ENCODE measurements at places on chromosomes 2 and 18.

DNA sequence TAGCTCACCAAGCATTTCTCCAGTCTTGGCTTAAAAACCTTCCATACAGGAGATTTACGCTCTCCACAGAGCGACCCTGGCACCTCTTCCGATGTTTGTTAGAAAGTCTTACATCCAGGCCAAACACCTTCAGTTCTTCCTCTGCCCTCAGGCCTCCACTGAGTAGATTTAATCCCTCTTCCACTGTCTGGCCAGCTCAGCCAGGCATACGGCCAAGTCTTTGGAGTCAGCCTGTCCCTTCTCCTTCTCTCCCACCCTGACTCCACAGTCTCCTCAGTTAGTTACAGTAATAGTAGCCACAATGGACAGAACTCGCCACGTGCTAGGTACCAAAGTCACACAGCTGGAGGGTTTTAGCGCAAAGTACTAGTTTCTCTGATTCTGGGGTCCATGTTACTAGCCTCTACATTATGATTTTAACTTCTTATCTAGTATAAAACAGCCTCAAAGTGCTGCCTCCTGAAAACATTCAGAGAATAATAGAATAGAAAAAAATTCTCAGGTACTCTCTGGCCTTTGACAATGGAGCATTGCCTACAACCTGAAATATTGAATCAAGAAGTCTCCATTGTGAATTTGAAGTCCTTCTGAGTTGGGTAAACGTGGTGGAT is 39.5 kb downstream of the THNSL2 start:
- no peak for DNase-seq

GRCh38 chr18:48018851-48019250 is 88.4 kb upstream of the SMAD2 start:
- no peak for DNase-seq

- DNase-seq = no peak
Observed at GRCh38 chr2:135821190-135821589, 15.8 kb downstream of the LCT start.

DNA sequence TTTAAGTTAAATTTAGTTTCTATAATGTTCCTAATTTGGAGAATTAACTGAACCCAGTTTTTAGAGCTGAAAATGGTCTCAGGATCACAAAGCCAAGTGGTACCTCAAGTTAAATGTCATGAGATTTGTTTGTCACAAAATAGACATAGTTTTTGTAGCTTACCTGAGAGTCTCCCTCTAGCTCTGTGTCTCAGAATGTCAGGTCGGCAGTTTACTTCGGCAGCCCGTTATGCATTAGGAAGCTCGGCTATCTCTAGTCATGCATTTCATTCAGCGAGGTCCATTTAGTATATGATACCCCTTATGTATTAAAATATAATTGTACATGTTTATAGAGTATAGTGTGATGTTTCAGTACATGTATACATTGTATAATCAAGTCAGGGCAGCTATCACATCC is 155.6 kb downstream of the EML6 start:
- DNase-seq = no peak

DNA sequence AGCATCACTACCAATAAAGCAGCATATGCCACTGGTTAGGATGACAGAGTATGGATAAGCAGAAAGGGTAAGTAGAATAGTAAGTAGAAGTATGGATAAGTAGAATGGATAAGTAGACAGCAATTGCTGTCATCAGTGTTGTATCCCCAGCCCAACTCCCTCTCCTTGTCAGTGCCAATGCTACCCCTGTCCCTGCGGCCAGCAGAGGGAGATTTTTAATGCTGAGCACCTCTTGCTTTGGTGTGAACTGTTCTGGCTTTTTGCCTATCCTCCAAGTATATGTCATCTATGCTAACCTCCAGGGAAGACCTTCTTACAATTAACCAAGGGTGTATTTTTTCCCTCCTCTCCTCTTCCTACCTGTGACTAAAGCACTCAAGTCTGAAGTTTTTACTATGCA is 136.7 kb upstream of the SPHKAP start:
- DNase-seq = peak; percentile 3

- no peak for DNase-seq
Observed at GRCh38 chr2:234403074-234403473, 93.8 kb downstream of the ARL4C start.

GRCh38 chr18:3054780-3055179 is 41.8 kb upstream of the LPIN2 start:
- no peak for DNase-seq

GRCh38 chr2:32484937-32485336 is 128.1 kb downstream of the BIRC6 start:
- DNase-seq = no peak

- peak; percentile 6 for DNase-seq
Observed at GRCh38 chr2:192195548-192196418, 1.1 kb upstream of the TMEFF2 start.

- DNase-seq = no peak
Observed at GRCh38 chr2:235857598-235857997, 310.6 kb downstream of the GBX2 start.

- DNase-seq = no peak
Observed at GRCh38 chr2:22281033-22281432, 1103.9 kb upstream of the KLHL29 start.

GRCh38 chr2:216987252-216987821 is 127.5 kb upstream of the TNP1 start:
- no peak for DNase-seq

DNA sequence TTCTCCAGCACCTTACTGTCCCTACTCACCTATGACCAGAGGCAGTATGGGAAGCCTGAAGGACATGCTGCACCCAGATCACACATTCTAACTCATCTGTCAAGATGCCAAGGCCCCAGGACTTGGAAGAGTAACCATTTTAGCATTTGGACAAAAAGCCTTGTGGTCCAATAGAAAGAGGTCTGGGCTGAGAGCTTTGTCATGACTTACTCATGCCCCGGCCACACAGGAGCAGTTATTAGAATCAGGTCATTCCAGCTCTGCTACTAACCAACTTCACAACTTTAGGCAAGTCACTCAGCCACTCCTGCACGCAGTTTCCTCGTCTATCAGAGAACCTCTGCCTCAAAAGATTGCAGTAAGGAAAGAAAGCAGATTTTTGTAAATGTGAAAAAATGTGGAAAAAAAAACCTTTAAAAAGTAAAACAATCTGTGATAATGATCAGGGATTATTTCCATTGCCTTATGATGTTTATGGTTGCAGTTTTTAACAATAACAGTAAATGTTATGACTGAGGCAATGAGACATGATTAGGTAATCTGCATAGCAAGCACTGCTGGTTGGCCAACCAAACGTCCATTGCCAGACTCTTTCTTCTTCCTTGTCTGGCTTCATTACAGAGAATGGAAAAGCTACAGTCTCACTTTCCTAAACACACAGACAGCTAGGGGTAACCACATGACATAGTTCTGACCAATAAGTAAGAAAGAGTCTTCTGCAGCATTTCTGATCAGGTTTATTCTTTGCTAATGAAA is 255.4 kb upstream of the CHAC2 start:
- no peak for DNase-seq

DNA sequence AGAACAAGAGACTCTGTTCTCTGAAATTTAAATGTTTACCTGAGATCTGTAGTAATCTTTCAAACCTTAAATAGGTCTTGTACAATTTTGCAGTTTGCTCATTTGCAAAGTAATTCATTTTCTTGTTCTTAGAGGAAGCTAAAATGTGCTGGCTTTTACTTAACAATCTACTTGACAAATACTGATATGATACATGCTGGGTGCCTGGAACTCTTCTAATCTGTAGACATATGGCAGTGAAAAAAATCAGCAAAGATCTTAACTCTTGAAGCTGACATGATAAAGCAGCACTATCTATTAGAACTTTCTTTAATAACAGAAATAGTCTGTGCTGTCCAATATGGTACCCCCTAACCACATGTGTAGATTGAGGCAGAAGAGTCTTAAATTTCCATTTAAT is 1352.8 kb upstream of the SLC39A10 start:
- no peak for DNase-seq

- DNase-seq = peak; percentile 40
Observed at GRCh38 chr2:60873381-60873780, 8.0 kb upstream of the REL start.

Data from activated CD4-positive, alpha-beta T cell treated with anti-CD3 and anti-CD28 coated beads for 48 hours (primary cell).